PC-3 (cell line): ENCODE measurements at places on chromosomes 11 and 22.

DNA sequence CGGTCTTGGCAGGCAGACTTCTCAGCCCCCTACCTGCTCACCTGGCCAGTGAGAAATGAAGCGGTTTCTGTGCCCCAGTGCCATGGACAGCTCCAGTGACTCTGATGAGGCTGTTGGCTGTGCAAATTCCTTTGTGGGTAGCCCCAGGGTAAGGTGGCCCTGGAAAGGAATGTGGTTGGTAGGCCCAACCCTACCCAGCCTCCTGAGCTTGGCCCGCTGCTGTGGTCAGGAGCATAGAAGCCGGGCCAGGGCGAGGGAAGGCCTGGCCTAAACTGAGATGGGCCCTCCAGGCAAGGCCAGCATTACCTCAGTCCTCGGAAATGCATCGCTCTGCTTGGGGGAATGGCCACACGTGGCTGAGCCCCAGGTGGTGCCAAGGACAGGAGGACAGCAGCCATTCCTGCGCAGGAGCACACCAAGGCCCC lies 16.9 kb downstream of the DAGLA start:
- DNase-seq = peak; percentile 98

GRCh38 chr11:60873533-60873932 lies 6.2 kb downstream of the ZP1 start:
- DNase-seq = no peak

- DNase-seq = no peak
These were observed 20.1 kb downstream of the ZBTB16 start for GRCh38 chr11:114079511-114080065.

DNA sequence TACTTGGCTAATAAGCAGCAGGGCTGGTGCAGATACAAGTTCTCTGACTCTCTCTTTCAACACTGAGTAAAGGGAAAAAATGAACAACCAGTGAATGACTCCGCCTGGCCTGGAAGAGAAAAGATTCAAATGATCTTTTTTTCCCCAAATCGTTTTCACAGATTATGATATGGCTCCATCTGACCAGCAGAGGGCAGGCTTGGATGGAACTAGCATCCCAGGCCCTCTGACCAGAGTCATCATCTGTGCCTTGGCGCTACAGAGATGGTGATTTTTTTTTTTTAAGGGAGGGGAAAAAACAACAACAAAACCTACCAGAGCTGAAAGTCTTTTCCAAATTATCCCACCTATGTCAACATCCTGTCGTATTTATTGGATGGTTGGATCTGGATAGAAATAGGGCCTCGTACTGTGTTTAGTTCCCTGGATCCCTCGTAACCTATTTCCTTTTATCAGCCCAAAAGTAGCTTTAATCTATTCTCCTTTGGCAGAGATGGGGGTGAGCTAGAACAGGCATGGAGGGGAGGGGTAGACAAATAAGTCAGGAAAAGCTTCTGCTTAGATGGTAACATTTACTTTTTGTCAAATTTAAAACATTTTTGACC lies 69.7 kb downstream of the PRSS23 start:
- DNase-seq = peak; percentile 58
